ENCODE measurements at places on chromosomes 7 and 10.
A peak's percentile ranks its signal among the peaks of the same experiment; 100 is the strongest.

DNA sequence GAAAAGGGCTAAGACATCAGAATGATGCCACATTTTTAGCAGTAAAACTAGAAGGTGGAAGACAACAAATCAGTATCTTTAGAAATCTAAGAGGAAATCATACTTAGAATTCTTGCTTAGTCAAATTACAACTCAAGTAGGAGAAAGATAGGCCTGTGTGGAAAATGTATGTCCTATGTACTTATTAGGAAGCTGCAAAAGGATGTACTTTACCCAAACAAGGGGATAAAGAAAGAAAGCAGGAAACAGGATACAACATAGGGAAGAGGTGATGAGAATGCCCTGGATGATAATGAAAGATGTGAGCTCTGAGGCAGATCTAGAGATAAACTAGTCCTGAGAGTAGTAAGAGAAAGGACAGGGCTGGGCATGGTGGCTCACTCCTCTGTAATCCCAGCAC lies 54.9 kb downstream of the RNLS start:
- DNase-seq: no peak

DNA sequence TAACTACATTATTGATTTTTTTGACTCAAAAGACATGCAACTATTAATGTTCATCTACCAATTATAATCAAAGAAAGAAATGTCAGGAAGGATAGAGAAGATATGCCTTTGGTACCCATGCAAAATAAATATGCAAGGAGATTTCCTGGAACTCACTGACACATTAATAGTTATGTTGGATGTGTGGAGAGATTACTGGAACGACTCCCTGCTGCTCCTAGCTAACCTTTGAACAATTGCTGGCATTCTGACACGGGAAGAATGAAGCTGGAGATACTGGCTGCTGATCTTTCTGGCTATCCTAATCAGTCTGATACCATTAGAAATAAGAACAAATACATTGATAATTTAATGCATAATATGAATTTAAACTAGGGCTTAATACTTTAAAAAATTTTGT lies 507.9 kb upstream of the NRG3 start:
- no peak for DNase-seq

DNA sequence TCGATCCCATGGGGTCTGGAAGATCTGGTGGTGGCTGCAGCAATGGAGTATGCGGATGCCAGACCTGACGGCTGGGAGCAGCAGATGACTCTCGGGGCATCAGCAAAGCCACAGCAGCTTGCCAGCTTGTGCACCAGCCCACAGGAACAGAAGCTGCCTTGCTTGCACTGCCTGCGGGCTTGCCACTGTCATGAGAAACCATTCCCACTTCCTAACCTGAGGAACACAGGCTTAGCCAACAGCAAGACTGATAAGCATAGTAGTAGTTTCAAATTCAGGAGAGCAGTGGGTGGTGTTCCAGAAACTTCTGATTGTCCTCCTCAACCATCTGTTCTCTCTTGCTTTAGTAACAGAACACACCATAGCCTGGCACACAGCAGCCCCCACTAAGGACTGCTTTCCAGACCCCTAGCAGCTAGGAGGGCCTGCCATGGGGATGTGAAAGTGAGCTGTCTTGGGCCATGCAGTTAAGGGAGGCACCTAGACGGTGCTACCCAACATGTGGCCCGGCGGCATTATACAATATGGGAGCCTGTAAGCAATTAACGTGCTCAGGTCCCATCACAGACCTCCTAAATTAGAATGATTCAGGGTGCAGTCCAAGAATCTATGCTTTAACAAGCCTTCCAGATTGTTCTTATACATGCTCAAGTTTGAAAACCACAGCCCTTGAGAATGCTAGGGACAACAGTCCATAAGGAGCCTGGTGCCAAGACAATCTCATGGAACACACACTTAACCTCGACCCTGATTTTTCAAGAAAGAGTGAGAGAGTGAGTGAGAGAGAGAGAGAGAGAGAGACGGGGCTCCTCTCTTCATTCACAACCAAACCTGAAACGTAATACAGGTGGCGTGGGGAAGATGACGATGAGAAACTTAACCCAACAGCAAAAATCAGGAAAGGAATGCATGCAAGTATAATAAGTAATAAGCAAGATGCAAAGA lies 7.1 kb downstream of the ANXA11 start:
- no peak for DNase-seq

DNA sequence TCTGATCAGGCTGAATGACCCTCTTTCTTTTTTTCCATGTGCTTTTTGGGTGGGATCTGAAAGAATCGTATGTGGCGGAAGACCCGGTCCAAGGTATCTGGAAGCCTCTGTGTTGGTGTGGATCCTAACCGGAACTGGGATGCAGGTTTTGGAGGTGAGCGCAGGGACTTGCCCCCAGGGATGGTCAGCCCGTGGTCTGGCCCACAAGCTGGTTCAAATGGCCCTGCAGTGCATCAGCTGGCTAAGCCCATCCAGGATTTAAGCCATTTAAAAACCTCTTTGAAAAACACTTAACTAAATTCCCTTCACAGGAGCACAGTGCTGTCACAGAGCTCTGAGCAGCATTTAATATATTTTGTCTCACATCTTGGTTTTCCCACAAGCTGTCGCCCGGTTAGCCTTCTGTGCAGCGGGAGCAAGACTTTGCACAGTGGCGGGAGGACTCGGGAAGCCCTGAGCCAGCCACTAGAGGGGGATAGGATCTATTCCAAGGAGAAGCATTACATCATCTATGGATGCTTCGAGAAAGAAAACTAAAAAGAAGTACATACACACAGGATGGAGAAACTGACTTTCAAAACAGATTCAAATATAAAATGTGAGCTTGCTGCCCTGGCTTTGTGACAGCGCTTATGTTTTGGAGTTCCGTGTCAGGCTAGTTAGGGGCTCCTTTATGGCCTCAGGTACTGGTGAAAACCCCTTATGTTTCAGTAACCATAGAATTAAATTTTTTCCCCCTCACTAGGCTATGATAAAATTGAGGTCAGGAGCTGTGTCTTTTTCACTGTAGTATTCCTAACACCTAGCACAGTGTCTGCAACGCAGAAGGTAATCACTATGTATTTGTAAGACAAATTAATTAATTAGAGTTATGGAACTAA lies 11.3 kb downstream of the CPA2 start:
- DNase-seq: no peak

GRCh38 chr10:132593389-132593788 lies 55.8 kb downstream of the INPP5A start:
- DNase-seq: no peak

DNA sequence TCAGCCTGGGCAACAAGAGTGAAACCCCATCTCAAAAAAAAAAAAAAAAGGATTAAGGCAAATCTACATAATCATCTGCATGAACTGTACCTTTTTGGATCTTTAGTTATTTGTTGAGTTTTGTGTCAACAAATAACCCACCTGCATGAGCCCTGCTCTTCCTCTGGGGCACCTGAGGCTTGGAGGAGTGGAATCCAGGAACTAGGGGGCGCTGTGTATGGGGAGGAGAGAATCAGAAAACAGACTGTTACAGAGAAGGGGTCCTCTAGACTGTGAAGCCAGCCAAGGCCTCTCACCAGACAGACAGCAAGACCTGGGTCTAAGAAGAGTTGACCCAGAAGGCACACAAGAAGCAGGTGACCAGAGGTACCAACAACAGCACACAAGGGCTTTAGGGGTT lies 682.8 kb upstream of the NRP1 start:
- DNase-seq: no peak

GRCh38 chr10:104208730-104209129 lies 23.4 kb downstream of the CFAP43 start:
- no peak for DNase-seq

GRCh38 chr7:496528-497295 lies 22.9 kb downstream of the PDGFA start:
- no peak for DNase-seq

DNA sequence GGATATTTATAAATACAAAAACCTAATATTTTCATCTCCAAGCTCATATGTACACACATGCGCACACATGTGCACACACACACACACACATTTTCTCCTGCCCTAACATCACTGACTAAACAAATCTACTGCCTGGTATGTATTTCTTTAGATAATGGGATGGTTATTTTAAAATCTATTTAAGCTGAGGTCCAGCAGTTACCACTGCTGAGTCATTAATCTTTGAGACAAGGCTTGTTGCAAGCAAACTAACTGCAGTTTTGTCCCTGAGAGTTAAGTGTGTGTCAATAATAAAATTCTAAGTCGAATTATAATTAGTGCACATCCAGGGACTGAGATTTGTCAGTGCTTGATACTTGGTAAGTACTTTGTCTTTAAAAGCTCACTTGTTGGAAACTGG lies 135.1 kb downstream of the VPS50 start:
- DNase-seq: no peak

DNA sequence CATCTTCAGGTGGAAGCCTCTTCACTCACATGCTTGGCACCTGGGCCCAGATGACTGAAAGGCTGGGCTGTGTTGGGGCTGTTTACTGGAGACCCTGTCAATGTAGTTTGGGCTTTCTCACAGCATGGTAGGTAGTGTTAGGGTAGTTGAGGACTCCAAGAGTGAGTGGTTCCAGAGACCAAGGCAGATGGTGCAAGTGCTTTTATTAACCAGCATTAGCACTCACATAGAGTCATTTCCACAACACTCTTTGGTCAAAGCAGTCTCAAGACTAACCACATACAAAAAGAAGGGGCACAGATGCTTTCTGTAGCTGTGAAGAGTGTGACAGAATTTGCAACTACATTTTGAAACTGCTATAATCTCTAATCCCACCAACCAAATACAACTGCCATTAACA lies 135.0 kb downstream of the RTKN2 start:
- no peak for DNase-seq

DNA sequence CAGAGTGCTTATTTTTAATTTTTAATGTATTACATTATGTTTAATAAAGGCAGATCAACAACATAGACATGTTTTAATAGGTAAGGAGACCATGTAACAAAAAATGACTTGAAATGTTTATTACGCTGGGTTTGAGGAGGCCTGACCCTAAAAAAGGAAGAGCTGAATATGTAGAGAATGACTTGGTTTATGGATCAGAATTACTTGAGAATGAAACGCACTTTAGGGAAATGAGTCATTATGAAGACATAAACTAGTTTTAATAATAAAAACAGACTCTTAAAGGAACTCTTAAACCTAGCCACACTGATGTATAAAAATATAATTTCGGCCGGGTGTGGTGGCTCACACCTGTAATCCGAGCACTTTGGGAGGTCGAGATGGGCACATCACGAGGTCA lies 56.5 kb downstream of the CTTNBP2 start:
- DNase-seq: no peak

DNA sequence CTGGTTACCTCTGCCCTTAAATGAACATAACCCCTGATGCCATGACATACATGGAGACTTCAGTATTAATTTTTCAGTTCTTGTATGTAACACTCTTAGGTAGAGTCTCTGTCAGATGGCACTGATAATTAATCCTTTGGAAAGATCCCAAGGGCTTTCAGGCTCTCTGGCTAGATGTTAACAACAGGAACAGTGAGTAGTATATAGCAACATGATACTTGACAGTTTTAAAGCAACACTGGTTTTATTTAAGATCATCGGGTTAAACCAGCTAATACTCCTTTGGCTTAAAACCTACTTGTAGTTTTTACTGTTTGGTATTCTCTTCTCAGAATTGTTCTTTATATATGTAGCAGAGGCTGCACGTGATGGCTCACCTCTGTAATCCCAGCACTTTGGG lies 27.3 kb downstream of the AHCYL2 start:
- DNase-seq: no peak

- DNase-seq: no peak
These were observed 2.0 kb upstream of the MTG1 start for GRCh38 chr10:133391761-133392518.

GRCh38 chr7:13724977-13725566 lies 264.4 kb downstream of the ETV1 start:
- DNase-seq: no peak

DNA sequence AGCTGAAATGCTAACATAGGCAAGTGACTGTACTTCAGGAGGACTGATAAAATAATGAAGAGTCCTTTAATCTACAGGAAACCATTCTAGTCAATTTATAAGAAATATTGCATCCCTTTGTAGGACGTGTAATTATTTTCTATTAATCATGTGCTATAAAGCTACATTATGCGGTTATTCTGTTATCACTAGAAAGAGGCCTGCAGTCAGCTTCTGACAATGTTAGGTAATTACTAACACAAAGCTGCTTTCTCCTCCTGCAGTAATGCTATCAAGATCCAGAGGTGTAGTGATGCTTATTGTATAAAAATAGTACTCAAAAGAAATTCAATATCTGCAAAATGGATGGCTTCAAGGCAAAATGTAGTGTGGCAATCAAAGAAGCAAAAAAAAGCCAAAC lies 191.1 kb downstream of the SKAP2 start:
- no peak for DNase-seq

DNA sequence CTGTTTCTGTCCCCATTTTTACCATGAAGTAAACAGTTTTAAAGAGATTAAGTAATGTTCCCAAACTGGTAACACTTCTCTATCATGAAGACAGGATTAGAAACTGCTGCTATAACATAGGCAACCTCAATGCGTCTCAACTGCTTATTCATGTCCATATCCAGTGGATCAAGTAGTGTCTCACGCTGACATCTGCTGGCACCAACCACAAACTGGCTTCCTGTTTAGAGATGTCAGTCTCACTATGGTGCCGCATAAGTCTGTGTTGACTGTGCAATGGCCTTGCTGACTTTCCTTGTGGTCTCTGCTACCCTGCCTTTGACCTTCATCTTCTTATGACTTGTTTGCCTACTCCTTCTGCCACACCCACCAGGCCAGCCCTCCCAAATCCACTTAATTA lies 369.6 kb upstream of the DPP6 start:
- no peak for DNase-seq

GRCh38 chr10:71804077-71804476 lies 30.8 kb upstream of the VSIR start:
- DNase-seq: no peak

DNA sequence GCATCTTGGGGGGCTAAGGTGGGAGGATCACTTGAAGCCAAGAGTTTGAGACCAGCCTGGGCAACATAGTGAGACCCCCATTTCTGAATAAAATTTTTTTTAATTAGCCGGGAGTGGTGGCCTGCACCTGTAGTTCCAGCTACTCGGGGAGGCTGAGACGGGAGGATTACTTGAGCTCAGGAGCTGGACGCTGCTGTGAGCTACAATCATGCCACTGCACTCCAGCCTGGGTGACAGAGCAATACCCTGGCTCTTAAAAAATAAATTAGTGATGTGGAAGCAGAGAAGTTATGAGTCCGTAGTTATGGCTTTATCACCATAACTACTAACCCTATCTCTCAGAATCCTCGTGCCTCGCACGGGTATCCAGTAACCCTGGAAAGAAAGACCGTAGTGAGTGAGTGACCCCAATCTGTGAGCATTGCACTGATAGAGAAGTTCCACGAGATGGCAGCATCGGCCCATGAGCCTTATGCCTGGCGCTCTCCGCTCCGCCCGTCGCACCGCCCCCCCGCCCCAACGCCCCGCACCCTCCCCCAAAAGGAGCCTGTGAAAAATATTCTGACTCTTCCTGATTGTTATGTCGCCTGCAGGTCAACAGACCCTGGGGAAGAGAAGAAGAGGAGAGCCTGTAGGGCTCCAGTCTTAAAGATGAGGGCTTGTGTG lies 4.9 kb upstream of the SLC29A3 start:
- peak; percentile 40 for DNase-seq

- DNase-seq: no peak
These were observed 212.3 kb downstream of the MTERF1 start for GRCh38 chr7:91668217-91668616.

GRCh38 chr10:109047856-109048255 lies 875.5 kb downstream of the XPNPEP1 start:
- DNase-seq: no peak

GRCh38 chr7:108308276-108308675 lies 148.0 kb downstream of the NRCAM start:
- no peak for DNase-seq

Measured in CD4-positive, alpha-beta T cell (primary cell).